Dermis blood vessel endothelial cell (primary cell): ENCODE measurements at places on chromosomes 6 and 20.

GRCh38 chr6:127076466-127076865 is 42.0 kb upstream of the RSPO3 start:
- no peak for DNase-seq

DNA sequence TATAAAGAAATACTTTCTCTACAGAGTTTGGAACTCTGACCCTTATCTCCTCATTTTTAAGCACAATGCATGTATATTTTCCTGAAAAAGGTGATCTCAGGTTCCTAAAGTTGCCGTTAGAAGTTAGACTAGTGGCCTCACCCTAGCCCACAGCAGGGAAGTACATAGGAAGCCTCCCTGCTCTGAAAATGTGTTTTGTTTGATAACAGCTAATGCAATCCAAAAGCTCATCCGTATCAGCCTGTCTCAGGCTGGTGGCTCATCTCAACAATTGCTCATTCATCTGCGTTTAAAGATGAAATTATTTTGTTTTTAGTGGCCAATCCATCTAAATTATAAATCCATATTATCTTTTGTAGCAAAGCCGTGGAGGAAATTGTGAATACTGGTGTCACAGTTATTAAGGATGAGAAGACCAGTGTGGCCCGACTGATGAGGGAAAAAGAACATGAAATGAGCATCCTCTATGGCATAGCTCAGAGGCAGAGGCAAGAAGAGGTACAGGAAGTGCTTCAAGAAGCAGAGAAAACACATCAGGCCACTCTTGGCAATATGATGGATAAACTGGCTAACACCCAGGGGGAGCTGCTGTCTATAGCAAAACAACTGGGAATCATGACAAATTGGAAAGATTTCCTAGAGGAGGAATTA is 20.1 kb downstream of the C6orf163 start:
- DNase-seq = no peak

DNA sequence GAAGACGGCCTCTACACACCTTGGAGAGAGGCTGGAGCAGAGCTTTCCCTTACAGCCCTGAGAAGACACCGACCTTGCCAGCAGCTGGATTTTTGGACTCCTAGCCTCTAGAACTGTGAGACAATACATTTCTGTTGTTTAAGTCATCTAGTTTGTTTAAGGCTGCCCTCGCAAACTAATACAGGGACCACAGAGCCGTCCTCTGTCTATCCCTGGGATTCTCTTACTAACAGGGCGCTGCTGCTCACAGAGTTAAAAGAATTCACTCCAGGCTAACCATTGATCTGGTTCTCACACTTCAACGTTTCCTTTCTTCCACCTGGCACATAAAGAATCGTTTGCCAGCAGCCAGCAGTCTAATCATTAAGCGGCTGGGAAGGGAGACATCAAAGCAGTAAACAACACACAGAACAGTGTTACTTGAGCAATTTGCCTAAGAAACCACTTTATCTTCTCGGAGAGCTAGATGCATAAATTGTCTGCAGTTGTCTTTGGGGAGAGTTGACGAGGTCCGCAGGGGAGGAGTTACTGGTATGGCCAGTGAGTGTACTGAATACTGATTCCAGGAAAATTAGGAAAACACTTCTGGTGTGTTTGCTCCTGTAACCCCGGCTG is 103.5 kb upstream of the AKAP12 start:
- no peak for DNase-seq

GRCh38 chr6:56484669-56485068 is 158.0 kb downstream of the DST start:
- no peak for DNase-seq

- no peak for DNase-seq
These were observed 38.9 kb downstream of the DLL1 start for GRCh38 chr6:170251776-170252571.

GRCh38 chr6:19438566-19439353 is 398.4 kb upstream of the ID4 start:
- DNase-seq = no peak

- peak; percentile 71 for DNase-seq
These were observed at the start of gene SMPDL3A for GRCh38 chr6:122789182-122790027. Gene SMPDL3A, plus strand, starts transcription at chr6:122789258. Its CDS starts 89 bp downstream, at chr6:122789347.

DNA sequence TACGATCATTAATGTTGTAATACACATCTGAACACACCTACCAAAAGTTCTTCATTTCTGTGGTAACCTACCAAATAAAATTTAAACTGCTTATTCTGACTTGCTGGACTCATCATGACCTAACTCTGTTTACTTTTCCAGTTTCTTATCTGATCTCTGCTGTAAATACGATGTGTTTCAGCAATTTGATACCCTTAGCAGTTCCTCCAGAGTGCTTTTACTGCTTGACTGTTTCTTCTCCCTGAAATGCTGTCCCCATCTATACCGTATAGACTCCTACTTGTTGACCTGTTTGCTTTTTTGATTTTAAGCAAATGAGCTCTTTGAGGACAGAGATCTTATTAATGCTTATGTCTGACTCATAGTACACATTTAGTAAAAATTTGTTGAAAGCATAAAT is 119.5 kb downstream of the SCAF8 start:
- no peak for DNase-seq

DNA sequence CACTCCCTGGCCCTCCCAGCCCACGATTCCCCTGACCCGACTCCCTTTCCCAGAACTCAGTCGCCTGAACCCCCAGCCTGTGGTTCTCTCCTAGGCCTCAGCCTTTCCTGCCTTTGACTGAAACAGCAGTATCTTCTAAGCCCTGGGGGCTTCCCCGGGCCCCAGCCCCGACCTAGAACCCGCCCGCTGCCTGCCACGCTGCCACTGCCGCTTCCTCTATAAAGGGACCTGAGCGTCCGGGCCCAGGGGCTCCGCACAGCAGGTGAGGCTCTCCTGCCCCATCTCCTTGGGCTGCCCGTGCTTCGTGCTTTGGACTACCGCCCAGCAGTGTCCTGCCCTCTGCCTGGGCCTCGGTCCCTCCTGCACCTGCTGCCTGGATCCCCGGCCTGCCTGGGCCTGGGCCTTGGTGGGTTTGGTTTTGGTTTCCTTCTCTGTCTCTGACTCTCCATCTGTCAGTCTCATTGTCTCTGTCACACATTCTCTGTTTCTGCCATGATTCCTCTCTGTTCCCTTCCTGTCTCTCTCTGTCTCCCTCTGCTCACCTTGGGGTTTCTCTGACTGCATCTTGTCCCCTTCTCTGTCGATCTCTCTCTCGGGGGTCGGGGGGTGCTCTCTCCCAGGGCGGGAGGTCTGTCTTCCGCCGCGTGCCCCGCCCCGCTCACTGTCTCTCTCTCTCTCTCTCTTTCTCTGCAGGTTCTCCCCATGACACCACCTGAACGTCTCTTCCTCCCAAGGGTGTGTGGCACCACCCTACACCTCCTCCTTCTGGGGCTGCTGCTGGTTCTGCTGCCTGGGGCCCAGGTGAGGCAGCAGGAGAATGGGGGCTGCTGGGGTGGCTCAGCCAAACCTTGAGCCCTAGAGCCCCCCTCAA is at the start of gene LTA:
Gene LTA, plus strand, starts transcription at position 249 of the 871 bp plus-strand sequence. Its CDS starts 454 bp downstream, at position 703.
- DNase-seq = no peak

- DNase-seq = no peak
These were observed 23.6 kb downstream of the FOXQ1 start for GRCh38 chr6:1335367-1336037.

DNA sequence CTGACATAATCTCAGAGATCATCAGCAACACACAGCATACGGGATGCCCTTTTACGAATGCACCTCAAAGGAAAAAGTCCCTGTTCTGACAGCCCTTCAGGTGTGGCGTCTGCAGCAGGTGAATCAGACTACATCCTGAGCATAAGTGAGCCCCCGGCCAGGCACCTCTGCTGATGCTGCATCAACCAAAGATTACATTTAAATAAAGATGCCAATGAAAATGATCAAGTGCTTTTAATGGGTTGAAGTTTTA is 58.7 kb downstream of the INSM1 start:
- DNase-seq = no peak

DNA sequence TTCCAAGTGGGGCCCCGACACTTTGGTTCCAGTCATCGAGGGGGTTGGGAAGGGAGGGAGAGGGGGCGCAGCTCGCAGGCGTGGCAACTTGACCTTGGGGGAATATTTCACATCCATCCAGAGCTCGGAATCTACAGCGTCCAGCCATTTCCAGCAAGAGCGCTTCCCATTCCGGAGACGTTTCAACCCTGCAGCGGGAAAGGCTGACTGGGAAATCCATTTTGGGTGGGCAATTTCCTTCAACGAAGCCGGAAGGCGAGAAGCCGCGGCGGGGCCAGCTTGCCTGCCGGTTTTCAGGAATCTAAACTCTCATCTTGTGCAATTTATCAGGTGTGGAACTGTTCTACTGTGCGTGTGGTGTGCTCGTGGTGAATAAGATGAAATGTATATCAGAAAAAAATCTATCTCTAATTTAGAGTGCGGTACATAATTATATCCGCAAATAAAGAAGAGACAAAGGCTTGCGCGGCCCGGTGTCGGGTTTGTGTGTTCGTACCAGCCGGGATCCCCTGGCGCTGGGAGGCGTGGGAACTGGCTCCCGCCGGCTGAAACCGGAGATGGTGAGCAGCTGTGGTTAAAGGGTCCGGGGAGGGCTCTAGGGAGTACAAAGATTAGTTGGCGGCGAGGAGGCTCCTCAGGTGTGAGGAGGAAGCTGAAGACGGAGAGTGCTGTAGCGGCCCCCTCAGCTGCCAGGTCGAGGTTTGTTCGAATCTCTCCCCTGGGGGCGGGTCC is 4.8 kb downstream of the SLC32A1 start:
- DNase-seq = no peak

GRCh38 chr6:33583591-33584155 is 3.6 kb upstream of the BAK1 start:
- DNase-seq = peak; percentile 48

DNA sequence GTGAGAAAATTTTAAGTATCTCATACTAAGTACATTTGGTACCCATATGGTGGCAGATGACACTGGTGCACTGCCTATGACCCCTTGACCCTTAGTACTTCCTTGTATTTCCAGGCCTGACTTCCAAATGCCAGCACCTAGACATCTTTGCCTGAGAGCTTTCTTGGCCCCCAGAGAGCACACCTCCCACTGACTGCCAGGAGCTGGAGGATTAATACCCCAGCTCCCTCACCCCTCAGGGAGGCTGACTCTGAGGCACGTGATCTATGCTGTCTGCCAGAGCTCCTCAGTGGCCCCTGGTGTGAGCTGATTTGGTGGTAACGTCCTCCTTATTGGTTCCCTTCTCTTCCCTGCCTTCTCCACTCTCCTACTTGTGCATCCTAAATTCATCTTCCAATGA is 38.0 kb downstream of the BFSP1 start:
- no peak for DNase-seq

DNA sequence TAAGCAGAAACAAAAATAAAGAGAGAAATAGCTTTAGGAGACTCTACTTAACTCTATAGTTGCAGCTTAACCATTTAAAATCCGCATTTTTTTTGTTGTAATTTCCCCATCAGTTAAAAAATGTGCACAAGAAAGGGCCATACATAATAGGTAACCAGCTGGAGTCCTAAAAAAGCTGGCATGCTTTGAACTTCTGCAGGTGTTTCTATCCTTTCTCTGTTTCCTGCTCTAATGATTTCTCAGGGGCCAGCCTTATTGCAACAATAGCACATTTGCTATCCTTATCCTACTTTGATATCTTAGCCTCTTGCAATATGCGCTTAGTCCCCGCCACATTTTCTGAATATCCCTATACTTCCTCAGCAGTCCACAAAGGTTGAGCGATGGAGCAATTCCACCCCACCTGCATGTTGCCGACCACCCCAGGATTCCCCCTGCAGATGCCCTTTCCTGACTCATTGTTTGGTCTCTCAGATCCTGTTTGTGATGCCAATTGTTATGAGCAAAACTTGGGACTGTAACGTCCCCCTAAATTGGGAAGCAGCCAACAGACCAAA is 48.5 kb downstream of the TRIM27 start:
- no peak for DNase-seq

DNA sequence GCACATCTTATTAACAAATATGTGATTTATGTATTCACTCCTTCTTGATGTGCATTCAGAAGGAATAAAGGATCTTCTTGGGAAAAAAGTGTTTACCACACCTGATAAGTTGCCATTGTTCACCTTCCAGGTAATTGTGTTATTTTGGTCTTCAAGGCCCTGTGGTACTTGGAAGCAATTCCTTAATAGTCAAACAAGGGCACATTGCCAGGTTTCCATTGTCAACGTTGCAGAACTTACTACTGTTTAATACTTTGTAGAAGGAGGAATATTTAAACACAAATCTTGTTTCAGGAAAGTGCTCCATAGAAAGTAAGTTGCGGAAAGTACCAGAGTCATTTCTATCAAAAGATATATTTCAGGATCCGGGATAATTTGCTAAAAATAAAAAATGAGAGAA is 129.5 kb upstream of the SGK1 start:
- peak; percentile 76 for DNase-seq

- DNase-seq = peak; percentile 85
These were observed 105.2 kb upstream of the CARMIL1 start for GRCh38 chr6:25173951-25174474.

GRCh38 chr20:42118001-42118400 is 499.8 kb upstream of the CHD6 start:
- DNase-seq = no peak

- DNase-seq = no peak
These were observed 38.2 kb upstream of the CTAGE9 start for GRCh38 chr6:131749023-131749422.

GRCh38 chr20:25048519-25048952 is 9.4 kb downstream of the ACSS1 start:
- no peak for DNase-seq

- DNase-seq = no peak
These were observed 1.1 kb downstream of the MMP9 start for GRCh38 chr20:46009816-46010215.

GRCh38 chr6:1619673-1620503 is 10.2 kb downstream of the FOXC1 start:
- DNase-seq = peak; percentile 57

DNA sequence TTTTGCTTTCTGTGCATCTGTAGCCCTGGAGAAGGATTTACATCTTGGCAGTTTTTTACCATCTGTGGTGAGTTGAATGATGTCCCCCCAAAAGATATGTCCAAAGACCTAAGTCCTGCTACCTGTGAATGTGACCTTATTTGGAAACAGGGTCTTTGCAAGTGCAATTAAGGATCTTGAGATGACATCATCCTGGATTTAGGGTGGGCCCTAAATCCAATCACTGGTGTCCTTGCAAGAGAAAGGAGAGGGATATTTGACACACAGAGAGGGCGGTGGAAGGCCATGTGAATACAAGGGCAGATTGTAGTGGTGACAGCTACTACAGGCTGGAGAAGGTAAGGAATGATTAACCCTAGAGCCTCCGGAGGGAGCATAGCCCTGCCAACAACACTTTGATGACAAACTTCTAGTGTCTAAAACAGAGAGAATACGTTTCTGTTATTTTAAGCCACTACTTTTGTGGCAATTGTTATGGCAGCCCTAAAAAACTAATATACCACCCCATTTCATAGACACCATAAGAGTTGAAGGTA is 35.1 kb downstream of the MKKS start:
- no peak for DNase-seq
